Brain (organoid and tissue), 16 donors: ENCODE measurements at places on chromosomes 6 and 20.

DNA sequence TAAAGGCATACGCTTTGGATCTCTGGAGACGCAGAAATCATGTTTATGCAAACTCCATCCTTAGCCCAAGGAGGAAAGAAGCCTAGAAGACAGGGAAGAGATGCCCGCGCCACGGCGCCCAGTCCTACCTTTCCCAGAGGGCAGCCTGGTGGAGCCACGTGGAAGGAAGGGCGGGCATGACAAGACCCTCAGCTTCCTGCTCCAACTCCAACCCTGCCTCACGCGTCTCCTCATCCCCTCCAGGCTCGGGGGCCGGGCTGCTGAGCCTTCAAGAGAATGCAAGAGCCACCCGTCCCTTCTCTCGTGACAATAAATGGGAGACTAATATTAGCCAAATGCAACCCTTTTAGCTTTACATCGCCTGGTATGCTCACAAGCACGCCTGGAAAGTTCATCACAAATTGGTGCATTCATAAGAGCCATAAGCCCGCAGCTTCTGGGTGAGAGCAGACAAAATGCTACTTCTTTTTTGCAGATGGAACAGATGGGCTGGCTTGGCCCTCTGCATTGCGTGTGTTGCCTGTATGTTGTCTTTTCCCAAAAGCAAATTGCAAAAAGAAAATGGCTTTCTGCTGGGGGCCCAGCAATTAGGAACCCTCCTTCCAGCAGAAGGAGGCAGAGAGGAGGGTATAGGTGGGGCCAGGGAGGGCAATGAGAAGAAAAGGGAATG is 8.2 kb upstream of the NTSR1 start:
- DNase-seq = peak; percentile 54

- DNase-seq = no peak
Observed at GRCh38 chr6:69775941-69776340, 20.9 kb downstream of the LMBRD1 start.

DNA sequence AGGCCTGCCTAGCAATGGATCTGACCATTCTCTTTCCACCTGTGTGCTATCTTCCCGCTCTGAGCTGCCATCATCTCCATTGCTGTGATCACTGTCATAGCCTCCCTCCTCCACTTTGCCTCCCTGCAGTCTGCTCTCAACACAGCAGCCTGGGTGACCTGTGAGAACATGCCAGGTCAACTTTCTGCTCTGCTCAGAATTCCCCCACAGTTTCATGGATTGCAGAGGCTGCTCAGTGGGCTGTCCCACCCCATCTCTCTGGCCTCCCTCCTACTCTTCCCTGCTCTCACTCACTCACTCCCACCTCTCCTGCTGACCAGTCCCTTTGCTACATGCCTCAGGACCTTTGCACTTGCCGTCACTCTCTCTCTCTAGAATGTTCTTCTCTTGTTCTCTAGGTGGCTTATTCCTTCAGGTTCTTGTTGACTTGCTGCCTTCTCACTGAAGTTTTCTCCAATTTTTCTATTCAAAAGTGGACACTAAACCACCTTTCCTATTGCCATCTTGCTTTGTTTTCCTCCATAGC is 159.9 kb downstream of the CD83 start:
- no peak for DNase-seq

DNA sequence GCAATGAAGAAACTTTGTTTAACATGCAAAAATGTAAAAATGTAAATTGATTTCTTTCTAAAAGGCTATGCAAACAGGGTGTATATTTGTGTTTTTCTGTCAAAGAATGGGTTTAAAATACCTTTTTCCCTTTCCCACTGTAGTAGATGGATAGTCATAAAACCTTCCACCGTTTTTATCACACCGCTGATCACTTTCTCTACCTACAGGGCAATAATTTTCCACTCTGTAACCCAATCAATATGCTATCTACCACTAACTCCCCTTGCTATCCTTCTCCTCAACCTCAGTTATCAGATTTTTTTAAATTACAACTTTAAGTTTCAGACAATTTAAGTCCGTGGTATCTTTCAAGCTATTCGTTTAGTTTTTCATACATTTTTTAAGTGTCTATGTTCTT is 91.4 kb upstream of the ARID1B start:
- no peak for DNase-seq

GRCh38 chr6:92945799-92946198 is 473.6 kb downstream of the EPHA7 start:
- no peak for DNase-seq

- DNase-seq = no peak
Observed at GRCh38 chr6:127102299-127102698, 16.2 kb upstream of the RSPO3 start.

- DNase-seq = peak; percentile 43
Observed at GRCh38 chr20:44745598-44746366, at the start of gene KCNK15. Gene KCNK15 (plus strand): TSS chr20:44745865. CDS start chr20:44745911, 46 bp downstream.

GRCh38 chr6:3037638-3038365 is 30.5 kb upstream of the RIPK1 start:
- DNase-seq = no peak

DNA sequence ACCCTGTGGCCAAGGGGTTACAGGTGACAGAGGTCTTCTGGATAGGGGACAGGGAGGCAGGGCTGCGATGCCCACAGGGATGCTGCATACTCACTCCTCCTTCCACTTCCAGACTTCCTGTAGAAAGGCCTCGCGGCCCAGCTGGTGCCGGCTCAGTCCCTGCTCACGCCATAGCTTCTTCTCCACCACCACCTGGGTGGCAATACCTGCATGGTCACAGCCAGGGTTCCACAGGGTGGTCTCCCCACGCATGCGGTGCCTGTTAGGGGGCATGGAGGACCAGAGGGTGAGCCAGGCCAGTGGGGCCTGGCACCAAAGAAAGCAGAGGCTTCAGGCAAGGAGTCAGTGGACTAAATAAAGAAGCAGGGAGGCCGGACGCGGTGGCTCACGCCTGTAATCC is 8.3 kb upstream of the VWA7 start:
- DNase-seq = no peak

GRCh38 chr6:110055387-110055735 is 77.2 kb downstream of the GPR6 start:
- peak; percentile 65 for DNase-seq

DNA sequence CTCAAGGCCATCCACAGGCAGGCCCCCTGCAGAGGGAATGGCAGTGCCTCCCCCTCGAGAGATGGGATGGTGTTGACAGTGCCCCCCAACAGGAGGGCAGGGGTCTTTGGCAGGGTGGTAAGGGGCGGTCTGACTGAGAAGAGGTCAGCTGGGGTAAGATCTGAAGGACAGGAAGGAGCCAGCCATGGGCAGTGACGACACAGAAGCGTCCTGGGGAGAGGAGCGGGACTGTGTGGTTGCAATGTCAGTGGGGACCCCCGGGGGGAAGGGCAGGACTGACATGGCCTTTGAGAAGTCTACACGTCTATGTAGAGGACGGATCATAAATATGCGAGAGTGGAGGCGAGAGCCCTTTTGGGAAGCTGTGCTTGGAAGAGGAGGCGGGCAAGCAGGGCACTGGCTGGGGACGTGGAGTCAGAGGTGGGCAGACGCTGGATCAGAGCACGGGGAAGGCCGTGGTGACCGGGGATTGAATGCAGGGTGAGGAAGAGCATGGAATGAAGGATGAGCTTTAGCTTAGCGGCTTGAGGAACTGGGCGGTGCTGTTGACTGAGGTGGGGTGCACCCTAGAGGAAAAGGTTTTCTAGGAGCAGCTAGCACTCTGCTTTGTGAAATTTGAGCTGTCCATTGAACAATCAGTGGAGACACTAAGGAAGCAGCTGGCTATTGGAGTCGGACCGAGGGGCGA is 82.5 kb upstream of the AGPAT4 start:
- DNase-seq = no peak

GRCh38 chr6:1485678-1486077 is 96.3 kb downstream of the FOXF2 start:
- DNase-seq = no peak

DNA sequence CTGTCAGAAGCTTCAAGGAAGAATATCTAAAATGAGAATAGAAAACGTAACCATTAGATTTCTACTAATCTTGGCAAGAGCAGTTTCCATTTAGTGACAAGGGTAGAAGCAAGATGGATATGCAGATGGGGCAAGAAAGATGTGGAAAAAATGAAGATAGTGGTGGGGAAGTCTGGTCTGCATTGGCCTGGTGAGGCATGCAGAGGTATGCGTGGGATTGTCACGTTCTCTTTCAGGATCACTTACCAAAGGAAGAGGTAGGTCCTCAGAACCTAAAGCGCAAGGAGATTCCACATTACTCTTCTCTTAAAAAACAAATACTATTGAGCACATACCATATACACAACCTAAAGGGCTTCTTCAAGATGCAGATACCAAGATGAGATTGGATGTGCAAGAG is 238.7 kb downstream of the UST start:
- DNase-seq = no peak

GRCh38 chr20:38926934-38927616 is 858 bp downstream of the FAM83D start:
- no peak for DNase-seq

DNA sequence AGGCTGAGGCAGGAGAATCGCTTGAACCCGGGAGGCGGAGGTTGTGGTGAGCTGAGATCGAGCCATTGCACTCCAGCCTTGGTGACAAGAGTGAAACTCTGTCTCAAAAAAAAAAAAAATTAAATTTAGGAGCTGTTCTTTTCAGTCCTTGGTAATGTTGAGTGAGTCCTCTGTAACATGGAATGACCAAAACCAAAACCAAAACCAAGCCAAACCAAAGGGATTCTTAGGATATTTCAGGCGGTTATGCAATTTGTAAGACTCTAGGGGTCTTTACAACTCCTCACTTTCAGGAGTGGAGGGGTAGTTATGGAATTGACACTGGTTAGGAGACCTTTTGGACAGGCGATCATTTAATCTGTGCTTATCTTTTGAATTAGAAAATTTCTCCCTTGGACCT is 15.8 kb downstream of the TIAM2 start:
- no peak for DNase-seq

- DNase-seq = no peak
Observed at GRCh38 chr20:19815553-19815991, 57.5 kb downstream of the RIN2 start.

DNA sequence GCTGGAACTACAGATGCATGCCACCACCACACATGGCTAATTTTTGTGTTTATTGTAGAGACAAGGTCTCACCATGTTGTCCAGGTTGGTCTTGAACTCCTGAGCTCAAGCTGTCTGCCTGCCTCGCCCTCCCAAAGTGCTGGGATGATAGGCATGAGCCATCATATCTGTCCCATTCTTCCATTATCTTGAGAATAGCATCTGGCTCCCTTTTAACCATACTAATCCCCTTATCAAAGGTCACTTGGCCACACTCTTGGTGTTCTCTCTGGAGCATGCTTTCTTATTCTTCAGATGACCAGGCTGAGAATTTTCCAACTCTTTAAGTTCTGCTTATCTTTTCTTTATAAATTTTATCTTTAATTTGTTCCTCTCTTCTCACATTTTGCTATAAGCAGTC is 15.9 kb upstream of the TRERF1 start:
- DNase-seq = no peak

DNA sequence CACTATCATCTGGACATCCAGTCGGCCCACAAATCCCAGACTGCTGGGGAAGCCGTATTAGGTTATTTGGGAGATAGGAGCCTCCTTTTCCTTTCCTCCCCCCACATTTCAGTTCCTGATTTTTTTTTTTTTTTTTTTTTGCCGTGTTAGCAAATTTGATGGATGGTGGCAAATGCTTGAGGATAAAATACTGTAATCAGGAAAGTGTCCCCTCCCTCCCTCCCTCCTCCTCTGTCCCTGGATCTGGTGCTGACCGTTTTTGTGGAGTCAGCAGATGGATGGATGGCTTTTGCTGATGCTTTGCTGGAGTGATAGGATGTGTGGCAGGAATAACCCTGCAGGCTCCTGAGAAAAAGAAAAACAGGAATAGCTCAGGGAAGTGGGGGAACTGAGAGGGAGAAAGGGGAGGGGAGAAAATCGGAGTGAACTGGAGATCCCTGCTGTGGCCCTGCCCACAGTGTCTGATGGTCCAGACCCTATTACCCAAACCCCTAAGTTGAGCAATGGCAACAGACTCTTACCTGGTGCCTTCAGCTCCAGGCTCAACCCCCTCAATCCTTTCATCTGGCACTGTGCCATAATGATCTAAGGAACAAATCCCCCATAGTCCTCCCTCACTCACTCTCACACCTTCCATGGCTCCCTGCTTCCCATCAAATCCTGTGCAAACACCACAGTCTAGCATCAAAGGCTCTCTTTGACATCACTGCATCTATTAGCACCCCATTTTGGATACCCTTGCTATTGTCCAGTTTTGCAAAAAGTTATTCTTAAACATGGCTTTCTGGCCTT is 277.3 kb upstream of the CHD6 start:
- DNase-seq = no peak

DNA sequence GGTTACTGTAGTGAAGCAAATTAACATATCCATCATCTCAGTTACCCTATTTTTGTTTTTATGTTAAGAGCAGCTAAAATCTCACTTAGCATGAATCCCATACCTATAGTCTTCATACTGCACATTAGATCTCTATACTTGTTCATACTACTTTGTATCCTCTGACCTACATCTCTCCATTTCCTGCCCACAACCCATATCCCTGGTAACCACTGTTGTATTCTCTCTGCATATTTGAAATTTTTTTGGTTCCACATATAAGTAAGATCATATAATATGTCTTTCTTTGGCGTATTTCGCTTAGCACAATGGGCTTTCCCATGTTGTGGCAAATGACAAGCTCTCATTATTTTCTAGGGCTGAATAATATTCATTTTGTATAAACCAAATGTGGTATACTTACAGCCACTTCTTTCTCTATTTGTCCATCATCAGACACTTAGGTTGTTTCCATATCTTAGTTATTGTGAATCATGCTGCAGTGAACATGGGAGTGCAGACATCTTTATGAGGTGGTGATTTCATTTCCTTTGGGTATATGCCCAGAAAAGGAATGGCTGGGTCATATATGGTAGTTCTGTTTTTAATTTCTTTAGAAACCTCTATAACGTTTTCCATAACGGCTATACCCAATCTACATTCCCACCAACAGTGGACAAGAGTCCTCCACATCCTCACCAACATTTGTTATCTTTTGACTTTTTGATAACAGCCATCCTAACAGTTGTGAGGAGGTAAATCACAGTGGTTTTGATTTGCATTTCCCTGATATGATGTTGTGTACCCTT is 39.8 kb downstream of the BACH2 start:
- no peak for DNase-seq

GRCh38 chr6:169663468-169663867 is 38.4 kb downstream of the WDR27 start:
- no peak for DNase-seq

GRCh38 chr6:53360093-53360912 is 11.6 kb upstream of the ELOVL5 start:
- no peak for DNase-seq
